ENCODE measurements at places on chromosomes 1 and 21.

GRCh38 chr1:210344706-210345105 lies 16.0 kb downstream of the HHAT start:
- no peak for DNase-seq

DNA sequence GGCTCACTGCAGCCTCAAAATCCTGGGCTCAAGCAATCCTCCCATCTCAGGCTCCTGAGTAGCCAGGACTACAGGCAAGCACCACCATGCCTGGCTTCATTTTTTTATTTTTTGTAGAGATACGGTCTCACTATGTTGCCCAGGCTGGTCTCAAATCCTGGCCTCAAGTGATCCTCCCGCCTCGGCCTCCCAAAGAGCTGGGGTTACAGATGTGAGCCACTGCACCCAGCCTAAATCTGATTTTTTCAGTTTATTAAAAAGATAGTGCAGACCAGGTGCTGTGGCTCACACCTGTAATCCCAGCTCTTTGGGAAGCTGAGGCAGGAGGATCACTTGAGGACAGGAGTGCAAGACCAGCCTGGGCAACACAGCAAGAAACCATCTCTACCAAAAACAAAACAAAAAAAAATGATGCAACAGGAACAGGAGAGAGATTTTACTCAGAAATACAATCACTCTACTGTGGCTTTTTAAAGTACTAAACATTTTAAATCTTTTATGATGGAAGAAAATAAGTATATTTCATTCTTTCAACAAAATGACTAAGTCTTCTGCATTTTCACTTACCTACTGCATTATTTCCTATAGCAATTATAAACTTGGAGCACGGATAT lies 1.9 kb downstream of the PSMG1 start:
- DNase-seq: no peak

GRCh38 chr1:94865360-94865759 lies 45.2 kb downstream of the SLC44A3 start:
- DNase-seq: no peak

DNA sequence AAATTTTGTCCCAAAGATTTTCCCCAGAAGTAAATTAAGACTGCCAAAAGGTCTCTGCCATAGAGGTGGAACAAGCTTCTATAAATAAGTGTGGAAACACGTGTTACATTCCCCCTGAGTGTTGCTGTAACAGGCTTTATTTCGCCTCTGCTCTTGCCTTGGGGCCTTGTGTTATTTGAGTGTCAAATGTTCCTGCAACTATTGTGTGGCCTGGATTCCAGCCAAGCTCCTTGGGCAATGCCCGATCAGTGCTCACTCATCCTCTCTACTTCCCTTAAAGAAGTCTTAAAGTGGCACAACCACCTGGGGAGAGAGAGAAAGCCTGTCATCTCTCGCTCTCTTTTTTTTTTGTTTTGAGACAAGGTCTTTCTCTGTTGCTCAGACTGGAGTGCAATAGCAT lies 156.7 kb downstream of the NR5A2 start:
- DNase-seq: peak; percentile 92

DNA sequence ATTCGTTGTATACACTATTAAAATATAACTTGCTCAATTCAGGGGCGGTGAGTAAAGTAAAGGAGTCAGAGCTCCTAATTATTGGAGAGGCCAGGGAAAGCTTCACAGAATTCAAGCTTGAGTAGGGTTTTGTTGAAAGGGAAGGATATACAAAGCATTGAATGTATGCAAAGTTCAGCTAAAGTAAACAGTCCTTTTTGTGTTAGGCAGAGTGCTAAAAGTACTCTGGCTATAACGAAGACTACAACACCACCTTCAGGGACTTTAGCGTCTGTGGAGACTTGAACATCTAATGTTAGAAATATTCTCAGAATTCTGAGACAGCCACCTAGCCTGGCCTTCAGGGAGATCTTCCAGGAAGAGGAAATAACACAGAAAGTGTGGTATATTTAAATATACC lies 1.1 kb downstream of the FALEC start:
- no peak for DNase-seq

DNA sequence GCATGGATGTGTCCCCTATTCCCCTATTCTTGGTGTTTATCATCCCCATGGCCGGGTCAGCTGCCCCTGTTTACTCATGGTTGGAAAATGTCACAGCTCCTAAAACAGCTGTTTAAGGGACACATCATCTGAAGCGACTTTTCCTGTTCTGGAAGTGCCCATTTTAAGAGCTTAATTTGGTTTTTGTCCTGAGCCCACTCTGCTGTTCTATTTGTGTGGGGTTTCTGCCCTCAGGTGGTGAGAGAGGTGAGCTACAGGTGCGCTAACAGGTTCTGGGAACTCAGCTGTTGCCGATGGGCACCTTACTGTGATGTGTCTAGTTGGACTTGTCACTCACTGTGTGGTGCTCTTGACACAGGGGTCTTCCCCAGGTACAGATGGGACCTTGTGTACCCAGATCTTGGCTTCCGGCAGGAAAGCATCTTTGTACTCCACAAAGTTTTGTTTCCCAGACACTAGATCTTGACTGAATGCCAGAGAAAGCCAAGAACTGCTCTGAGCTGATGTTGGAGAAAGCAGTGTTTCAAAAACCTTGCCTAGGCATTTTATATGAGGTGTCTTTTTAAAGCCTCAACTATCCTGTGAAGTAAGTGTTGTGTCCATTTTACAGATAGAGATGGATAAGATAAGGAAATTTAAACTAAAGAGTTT lies 59.0 kb upstream of the CD1D start:
- peak; percentile 48 for DNase-seq

DNA sequence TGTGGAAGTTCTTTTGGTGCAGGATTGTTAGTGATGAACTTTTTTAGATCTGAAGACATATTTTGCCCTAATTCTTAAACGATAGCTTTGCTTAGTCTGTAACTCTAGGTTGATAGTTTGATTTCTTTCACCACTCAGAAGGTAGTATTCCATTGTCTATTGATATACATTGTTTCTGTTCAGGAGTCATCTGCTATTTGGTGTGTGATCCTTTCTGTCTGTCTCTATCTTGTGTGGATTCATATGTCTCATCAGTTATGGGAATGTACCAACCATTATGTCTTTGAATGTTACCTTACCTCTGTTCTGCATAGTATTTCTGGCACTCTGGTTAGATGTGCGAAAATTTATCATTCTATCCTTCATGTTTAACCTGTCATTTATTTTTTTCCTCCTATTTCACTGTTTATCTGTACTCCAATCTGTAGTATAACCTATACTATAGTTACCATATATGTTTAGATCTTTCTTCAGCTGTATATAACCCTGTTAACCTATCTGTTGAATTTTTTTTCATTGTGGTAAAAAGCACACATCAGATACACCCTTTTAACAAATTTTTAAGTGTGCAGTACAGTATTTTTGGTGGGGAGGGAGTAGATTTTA lies 5.7 kb downstream of the MARK1 start:
- DNase-seq: no peak

DNA sequence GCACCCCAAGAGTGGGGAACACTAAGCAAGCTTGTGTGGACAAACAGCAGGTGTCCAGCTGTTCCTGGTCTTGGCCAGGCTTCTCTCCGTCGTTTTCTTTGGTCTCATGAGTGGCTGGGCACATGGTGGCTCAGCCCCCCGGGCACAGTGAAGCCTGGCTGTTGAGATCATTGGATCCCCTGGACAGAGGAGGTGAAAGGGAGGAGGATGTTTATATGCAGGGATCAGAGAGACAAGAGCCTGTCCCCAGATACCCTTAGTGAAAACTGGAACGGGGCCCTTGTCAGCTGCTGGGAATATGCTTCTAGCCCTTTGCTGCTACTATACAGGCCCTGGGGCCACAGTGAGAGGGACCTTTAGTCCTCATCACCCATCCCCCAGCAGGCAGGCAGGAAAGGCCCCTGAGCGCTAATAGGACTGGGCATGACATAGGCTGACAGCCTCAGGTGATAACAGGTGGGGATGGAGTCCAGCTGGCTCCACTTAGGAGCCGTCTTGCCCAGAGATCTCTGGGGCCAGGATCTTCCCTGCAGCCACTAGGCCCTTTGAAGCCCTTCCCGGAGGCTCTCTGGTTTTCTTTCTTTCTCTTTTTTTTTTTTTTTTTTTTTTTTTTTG lies 16.4 kb downstream of the EPHA8 start:
- no peak for DNase-seq

- peak; percentile 50 for DNase-seq
These were observed 107.7 kb upstream of the ERRFI1 start for GRCh38 chr1:8133657-8134430.

- no peak for DNase-seq
These were observed 38.0 kb downstream of the ATF3 start for GRCh38 chr1:212646588-212646987.

- no peak for DNase-seq
These were observed 65.2 kb upstream of the RALGPS2 start for GRCh38 chr1:178659789-178660208.

DNA sequence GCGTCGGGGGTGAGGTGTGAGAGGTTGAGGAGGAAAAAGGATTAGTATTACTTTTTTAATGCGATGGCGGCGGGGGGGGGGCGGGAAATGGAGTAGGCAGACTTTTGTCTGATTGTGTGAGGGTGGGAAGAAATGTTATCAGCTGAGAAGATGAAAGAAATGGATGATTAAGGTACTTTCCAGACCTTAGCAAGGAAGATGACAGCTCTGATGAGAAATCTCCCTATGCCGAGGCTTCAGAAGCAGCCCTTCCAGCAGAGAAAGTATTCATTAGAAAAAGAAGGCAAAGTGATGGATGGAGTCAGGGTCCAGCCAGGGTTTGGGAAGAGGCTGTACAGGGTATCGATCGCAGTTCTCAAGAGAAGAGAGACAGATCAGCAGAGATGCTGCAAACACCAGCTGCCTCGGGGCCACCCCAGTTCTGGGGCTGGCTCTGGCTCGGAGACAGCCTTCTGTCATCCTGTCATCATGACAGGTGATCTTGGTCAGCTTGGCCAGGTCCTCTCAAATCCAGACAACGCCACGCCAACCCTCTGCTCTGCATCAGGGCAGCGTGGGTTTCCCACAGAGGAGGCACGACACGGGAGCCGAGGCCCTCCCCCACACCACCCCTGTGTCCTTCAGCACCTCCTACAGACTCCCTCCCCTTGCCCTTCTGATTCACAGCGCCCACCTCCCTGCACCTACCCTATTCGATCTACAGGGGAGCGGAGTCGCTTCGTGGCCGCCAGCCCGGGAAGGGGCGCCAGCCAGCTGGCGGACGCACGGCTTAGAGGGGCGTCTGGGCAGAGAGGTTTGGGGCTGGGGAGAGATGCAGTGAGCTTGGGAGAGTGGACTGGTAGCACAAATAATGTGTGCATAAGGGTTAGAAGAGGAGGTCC lies 674 bp upstream of the ATXN7L2 start:
- no peak for DNase-seq

GRCh38 chr1:62327360-62328055 lies 8.3 kb upstream of the KANK4 start:
- DNase-seq: no peak

DNA sequence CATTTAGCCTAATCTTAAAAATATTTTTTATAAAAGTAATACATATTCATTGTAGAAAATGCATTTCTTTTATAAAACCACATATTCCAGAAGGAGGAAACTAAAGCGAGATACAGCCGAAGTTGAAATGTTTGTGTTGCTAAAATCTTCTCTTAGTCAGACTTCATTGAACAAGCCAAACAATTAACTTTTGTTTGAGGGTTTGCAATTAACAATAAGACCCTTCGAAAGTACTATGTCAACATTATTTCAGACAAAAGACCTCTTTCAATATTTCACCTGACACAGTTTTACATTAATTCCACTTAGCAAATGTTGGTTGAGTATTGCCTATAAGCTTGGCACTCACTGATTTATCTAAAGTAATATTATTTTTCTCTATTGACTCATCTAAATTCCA lies 354.0 kb upstream of the ADAMTS5 start:
- no peak for DNase-seq

- DNase-seq: no peak
These were observed 17.7 kb downstream of the NEXN start for GRCh38 chr1:77906019-77906545.

GRCh38 chr1:25875856-25876692 lies 566 bp upstream of the PAQR7 start:
- DNase-seq: no peak

DNA sequence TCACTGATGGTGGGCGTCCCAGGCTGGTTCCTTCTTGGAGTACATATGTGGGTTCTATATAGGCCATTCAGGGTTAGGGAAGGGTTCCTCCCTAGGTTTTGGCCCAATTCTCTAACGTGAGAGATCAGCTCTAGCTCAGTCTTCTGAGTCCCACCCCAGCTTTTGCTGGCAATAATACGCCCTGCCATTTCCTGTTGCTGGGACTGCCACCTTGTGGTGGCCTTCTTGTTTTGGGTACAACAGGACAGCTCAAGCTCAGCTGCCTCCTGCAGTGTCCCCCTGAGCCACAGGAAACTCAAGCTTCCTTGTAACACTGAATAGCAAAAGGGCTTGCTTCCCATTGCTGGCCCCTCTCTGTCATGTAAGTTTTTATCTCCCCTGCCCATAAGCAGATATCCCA lies 77.8 kb downstream of the BACH1 start:
- DNase-seq: no peak

- no peak for DNase-seq
These were observed 254.0 kb downstream of the BRINP2 start for GRCh38 chr1:177424744-177425143.

GRCh38 chr1:6864166-6864565 lies 78.9 kb downstream of the CAMTA1 start:
- no peak for DNase-seq

- DNase-seq: no peak
These were observed 57.4 kb downstream of the SSX2IP start for GRCh38 chr1:84632673-84633434.

- DNase-seq: no peak
These were observed 6.4 kb upstream of the TACSTD2 start for GRCh38 chr1:58583496-58583895.

DNA sequence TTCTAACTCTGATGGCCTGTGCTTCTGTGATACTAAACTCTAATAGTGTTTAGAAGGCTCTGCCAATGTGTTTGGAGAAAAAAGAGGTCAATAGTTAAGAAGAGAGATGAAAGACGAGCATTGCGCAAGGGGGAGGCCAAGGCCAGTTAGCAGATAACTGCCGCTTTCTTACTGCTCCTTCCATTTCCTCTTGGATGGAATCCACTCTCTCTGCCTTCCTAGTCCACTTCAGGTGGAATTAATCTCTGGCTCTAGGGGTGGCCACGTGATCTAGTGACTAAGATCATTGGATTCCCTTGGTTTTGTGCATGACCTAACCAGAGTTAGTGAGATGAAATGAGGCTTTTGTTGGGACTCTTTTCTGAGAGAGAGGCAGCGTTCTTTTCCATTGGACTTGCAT lies 148.3 kb downstream of the ACTL8 start:
- no peak for DNase-seq

DNA sequence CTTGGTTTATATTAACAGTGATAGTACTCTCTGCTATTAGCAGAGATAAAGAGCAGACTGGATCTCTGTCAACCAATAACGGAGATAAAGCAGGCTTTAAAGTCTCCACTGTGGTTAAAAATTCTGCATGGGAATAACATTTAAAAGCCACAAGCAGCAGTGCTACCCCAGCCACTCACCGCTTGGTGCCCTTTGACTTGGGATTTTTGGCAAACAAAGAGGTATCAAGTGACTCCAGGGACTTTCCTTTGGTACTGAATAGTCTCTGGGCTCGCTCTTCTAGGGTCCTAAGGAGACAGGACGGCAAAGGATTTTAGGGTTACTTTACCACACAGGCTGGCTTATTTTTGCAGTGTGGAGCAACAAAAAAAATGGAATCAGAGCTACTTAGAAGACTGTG lies 11.3 kb downstream of the SF3A3 start:
- no peak for DNase-seq
